Activated CD4-positive, alpha-beta T cell treated with anti-CD3 and anti-CD28 coated beads, Interleukin-2, Interleukin-6, amounts not matched to agents 100 ng/mL and 50 ng/mL, durations not matched to agents 16 hours and 8 hours (primary cell): ENCODE measurements at places on chromosomes 7 and 10.
A peak's percentile ranks its signal among the peaks of the same experiment; 100 is the strongest.

GRCh38 chr7:600149-601035, 80.7 kb upstream of the PDGFA start:
- no peak for DNase-seq

GRCh38 chr10:2575460-2575859, 491.9 kb upstream of the PFKP start:
- DNase-seq, result no peak

DNA sequence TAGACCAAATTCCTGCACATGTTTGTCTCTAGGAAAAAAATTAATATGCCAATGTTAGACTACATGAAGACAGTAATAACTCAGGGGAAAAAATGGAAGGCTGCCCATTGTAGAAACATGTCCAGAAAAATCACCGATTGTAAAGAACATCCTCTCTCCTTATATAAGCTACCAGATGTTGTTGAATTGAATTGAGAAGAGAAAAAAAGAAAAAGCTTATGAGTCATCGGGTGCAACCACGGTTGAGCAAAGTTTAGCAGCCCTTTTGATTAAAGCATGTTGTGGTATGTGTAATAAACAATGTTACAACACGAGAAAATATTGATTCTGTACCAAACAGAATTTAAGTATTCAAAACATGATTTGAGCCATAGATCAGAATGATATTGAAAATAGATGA, 102.3 kb upstream of the ARHGAP21 start:
- peak; percentile 53 for DNase-seq

GRCh38 chr10:43151371-43151770, 13.1 kb downstream of the CSGALNACT2 start:
- no peak for DNase-seq

GRCh38 chr7:28755255-28755654, 202.9 kb downstream of the TRIL start:
- DNase-seq, result no peak

DNA sequence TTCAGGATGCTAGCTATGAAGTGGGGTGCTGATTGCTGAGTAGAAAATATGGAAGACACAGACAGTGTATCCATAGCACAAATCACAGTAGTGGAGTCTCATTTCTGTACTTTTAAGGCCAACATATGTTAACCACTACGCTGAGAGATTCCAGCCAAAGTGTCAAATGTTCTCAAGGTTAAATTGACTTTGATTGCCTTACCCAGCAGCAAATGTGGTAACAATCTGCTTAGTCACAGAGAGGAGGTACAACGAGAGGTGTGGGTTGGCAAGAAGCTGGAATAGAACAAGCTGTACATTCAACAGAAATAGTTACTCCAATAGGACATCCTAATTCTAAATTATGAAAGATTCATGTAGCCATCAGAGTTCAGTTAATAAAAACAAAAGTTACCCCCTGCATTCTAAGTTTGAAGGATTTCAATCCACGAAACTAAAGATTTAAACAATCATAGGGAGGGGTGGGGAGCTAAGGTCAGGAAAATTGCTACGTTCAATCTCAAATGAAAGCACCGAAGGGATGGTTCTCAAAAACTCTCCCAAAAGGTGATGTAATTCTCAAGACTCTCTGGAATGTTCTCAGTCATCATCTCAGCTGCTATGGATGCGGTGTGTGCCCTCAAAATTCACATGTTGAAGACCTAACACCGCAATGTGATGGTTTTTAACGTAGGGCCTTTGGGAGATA, 137.0 kb downstream of the ETV1 start:
- peak; percentile 34 for DNase-seq

- no peak for DNase-seq
Observed at GRCh38 chr7:101779267-101779666, 38.2 kb upstream of the CUX1 start.

DNA sequence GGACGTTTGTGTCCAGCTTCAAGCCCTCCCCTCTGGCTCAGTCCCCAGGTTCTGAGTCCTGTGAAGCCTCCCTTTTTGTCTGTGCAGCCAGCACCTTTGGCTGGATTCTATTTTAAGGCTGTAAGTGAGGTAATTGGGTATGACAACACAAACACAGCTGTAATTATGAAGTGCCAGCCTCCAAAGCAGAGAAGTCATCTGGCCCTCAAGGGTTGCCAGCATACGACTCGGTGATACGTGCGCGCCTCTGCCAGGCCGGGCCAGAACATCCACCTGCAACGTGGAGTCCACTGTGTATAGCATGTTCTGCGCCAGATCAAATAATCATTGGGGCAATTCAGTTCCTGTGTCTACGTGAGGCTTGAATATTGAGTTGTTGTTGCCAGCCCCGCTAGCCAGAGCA, 6.7 kb upstream of the FAM180A start:
- no peak for DNase-seq

GRCh38 chr7:55574051-55574717, 1.9 kb upstream of the VOPP1 start:
- peak; percentile 41 for DNase-seq

- DNase-seq, result peak; percentile 56
Observed at GRCh38 chr7:74269757-74270277, 15.6 kb upstream of the RFC2 start.

- no peak for DNase-seq
Observed at GRCh38 chr7:88912852-88913251, 117.3 kb upstream of the TEX47 start.

DNA sequence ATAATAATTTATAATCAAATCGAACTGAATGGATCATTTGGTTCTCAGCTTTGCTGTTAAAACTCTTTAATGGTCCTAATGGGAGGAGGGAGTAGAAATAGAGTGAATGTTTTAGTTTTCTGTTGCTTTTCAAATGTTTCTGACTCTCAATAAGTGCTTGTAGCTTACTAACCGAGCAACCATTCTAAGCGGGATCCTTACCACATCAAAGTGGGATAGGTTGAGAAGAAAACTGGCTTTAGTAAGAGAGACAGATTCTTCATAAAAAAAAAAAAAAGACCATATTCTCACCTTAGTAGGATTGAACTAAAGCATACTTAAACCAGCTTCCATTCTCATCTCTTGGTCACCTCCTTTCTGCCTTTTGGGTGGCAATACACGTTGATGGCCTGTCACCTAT, 584.2 kb downstream of the AUTS2 start:
- no peak for DNase-seq

DNA sequence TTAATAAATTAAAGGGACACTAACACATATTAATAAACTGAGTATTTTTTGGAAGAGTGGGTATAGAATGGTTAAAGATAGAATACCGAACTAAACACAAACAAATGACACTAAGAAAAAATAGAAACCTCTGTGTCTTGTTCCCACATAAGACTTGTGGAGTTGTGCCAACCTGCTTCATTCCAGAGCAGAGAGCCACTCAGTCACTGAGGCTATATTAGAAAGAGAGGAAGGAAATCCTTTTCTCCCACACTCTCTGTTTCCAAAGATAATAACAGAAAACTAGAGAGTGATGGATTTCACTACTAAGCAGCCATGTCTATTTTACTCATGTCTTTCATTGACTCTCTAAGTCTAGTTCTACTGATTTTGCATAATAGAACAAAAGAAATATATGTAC, 26.0 kb downstream of the CTNNA3 start:
- no peak for DNase-seq

GRCh38 chr7:152140067-152140466, 114.6 kb downstream of the GALNT11 start:
- no peak for DNase-seq

GRCh38 chr7:22351329-22351692, 5.6 kb downstream of the RAPGEF5 start:
- no peak for DNase-seq

- DNase-seq, result no peak
Observed at GRCh38 chr10:95815701-95816240, 59.8 kb downstream of the ENTPD1 start.

GRCh38 chr10:51668336-51668689, 31.1 kb downstream of the CSTF2T start:
- no peak for DNase-seq

- no peak for DNase-seq
Observed at GRCh38 chr7:108808549-108809266, 239.0 kb downstream of the DNAJB9 start.

GRCh38 chr10:42963312-42963711, 113.6 kb upstream of the RET start:
- DNase-seq, result no peak

DNA sequence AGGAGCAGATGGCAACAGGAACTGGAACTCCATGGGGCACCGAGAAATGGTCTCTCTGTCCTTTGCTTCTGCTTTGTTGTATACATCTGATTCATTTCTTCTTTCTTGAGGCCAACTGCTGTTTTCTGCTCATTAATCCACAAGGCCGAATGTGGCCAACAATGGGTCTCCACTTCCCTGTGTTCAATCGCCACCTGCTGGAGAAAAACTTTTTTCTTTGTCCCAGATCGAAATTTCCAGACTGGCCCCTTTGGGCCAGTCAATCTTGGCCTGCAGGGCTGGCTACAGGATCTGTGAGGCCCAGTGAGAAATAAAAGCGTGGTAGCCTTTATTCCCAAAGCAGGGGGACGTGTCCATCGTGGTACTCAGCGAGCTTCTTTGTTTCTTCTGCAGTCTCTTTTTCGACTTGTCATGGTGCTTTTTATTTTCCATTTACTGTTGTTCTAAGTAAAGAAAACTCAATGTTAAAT, 58.8 kb downstream of the PARP12 start:
- DNase-seq, result peak; percentile 63

DNA sequence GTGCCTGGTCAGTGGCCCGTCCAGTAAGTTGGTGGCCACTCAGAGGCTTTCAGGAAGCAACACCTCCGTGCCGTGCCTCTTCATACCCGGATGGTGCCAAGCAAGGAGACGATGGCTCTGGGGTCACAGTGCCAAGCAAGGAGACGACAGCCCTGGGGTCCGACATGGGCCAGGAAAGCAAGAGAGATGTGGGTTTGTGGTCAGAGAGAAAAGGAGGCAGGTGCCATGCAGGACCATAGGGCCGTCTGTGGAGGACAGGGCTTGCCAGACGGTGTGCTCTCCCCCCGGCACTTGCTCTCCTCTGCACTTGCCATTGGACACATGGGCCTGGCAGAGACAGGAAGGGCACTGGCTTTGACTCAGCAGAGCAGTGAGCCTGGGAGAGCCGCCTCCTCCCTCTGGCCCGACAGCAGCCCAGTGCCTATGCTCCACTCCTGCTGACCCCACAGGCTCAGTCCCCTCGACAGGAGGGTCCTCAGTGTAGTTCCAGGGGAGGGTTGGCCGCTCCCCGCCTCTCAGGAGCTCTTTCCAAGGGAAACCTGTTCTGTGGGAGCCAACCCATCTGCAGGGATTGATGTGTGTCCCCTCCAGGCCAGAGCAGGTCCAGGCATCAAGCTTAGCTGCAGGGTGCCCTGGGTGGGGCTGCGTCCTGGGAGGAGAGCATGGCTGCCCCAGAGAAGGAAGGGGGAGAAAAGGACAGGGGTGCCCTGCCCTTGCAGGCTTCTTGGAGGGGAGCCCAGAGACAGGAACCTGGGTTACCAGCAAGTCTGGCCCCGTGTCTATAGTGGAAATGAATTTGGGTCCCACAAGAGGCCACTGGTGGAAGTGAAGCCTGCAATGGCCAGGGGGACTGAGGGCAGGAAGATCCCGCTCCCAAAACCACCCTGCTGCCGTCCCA, 7.6 kb upstream of the CALML5 start:
- DNase-seq, result no peak

- DNase-seq, result peak; percentile 72
Observed at GRCh38 chr7:33040803-33041516, 21.6 kb downstream of the NT5C3A start.

GRCh38 chr10:95350830-95351228, 60.0 kb upstream of the PDLIM1 start:
- no peak for DNase-seq

DNA sequence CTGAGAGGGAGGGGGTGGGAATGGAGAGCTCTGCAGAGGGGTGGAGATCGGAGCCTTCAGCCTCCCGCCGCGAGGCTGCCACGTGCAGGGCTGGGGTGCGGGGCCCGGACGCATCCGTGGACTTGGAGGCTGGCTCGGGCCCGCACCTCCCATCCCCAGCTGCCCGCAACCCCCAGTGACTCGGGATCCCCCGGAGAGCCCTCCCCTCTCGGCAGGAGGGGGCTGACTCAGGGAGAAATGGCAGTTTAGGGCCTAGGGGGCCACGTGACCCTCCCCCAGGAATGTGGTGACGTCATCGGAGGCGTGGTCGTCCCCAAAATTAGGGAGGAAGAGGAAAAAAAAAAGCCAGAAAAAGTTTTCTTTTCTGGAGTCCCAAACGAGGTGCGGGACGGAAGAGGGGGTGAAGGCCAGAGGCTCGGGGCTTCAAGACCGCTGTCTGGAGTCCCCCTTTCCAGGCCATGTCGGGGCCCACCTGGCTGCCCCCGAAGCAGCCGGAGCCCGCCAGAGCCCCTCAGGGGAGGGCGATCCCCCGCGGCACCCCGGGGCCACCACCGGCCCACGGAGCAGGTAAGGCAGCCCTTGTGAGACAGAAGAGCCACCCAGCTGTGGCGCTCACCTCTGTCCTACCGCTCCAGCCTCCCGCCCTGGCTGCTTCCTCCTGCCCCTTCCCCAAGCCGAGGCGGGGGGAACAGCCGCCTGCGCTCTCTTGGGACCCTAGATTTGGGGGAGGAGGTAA, at the start of gene TRIP6:
TSS of gene TRIP6 (plus strand) at position 348 of the 736 bp plus-strand sequence. CDS start at position 459, 111 bp downstream.
- DNase-seq, result peak; percentile 77

DNA sequence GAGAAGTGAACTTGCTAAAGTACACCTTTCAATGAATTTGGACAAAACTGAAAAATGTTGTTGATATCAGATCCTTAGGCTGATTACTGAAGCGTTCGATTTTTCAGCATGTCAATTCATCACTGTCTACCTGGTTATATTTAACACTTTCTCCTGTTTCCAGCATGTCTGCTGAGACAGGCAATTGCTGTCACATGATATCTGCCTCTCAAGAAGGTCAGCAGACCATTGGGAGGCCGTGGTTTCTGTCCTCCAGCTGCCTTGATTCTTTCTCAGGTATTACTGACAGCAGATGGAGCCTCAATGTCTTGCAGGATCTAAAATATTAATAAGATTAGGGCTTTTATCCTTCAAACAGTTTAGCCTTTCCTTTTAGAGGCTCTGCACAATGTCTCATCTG, 127.5 kb downstream of the SNX10 start:
- DNase-seq, result no peak

- DNase-seq, result no peak
Observed at GRCh38 chr7:131769241-131769640, 212.8 kb upstream of the PODXL start.

DNA sequence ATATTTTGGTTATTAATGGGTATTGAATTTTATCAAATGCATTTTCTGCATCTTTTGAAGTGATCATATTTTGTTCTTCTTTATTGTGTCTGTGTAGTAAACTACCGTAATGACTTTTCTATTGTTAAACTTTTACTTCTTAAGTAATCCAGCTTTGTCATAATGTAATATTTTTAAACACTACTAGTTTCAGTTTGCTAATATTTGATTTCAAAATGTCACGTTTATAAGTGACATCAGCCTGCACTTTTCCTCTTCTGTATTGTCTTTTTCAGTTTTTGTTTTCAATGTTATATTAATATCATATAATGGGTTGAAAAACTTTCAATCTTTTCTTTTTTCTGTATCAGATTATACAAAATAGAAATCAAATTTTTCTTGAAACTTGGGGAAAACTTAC, 71.6 kb upstream of the ANKRD1 start:
- no peak for DNase-seq

DNA sequence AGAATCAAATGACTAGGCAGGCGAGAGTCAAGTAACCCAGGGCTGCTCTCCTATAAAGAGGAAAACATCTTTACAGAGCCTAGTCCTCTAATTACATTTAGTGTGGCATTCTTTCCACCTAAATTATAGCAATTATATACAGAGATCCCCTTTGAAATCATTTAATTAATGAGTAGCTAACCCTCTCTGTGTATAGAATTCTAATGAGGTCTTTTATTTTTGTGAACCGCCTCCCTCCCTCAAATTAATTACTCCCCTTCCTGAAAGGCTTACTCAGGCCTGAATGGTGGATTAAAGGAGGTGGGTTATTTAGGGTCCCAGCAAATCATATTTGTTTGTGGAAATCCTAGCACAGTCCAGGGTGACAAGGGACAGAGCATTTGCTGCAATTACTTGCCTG, 551.8 kb downstream of the SORCS3 start:
- DNase-seq, result no peak
